ENCODE measurements at places on chromosomes 16 and 17. TPM values are rescaled to one million over a fixed set of nuclear protein-coding genes. Genes with fewer than 3 reads are reported as not detected.

DNA sequence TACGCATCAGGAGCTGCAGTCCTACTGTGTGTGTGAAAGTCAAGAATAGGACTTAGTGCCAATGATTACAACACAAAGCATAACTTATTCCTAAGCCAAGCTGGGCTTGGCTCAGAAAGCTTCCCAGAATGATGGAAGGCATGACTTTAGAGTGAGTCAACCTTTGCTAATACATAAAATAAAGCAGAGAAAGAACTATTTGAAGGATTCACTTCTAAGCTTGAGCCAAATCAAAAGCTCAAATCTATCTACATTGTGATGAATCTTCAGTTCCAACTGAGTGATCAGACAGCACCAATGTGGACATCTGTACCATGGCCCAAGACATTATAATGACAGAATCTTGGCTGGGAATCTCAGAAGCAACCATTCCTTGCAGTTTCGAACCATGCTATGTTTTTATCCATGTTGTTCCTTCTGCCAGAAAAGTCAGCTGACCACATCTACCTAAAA, 41.4 kb downstream of the SMG6 start:
- DNase-seq, result no peak

GRCh38 chr16:27408012-27408601, 6.1 kb downstream of the IL21R start:
- no peak for DNase-seq

DNA sequence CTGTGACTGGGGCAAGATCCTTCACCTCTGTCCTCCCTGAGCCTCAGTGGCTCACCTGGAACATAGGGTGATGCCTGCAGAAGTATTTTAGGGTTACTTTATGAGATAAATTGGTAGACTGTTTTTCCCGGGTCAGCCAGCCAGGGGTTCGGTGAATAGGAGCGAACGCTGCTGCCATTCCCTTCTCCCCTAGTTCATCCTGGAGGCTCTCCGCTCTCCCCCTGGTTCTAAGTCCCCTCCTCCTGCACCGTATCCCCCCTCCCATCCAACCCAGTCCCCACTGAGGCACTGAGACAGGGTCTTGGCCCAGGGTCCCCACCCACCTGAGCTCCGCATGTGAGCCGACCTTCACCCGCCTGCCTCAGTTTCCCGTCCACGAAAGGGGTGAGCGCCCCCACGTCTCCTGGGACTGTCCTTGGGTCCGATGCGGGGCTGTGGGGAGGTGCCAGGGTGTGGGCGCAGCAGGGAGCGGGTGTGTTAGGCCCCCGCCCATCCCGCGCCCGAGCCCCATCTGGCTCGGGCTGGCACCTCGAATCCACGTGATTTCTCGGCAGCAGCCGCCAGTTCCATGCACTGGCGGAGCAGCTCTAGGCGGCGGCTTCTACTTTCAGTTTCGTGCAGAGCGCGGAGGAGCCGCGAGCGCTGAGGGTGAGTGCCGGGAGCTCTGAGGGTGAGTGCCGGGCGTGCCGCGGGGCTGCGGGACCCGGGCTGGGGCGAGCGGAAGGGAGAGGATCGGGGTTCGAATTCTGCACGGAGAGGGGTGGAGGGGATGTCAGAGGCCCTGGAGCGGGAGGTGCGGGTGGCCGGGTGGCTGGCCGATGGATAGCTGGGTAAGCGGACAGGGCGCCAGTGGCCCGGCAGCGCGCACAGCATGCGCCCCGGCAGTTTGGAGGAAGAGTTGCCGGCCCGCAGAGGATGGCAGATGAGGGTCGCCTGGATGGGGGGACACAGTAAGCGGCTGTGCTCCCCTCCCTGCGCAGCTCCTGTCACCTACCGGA, at the start of gene NLRC5:
Gene NLRC5, plus strand, starts transcription at position 610 of the 998 bp plus-strand sequence. CDS start 31,156 bp downstream, outside the sequence.
- peak; percentile 64 for DNase-seq

DNA sequence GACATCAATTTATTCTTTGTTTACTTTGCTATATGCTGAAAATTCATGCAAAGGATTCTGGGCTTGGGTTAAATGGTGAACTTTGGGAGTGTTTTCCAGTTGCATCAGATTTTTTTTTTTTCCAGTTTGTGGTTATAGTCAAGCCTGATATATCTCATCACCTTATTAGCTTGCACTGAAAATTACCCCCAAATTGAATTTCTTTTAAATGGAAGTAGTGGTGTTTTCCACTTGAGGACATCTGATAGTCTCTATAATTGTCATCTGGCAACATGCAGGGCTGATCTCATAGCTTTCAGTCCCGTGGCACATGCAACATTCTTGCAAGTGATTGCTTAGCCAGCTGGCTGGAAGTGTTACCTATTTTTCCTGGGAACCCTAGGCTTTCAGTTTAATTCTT, 4.7 kb upstream of the KRTAP3-1 start:
- no peak for DNase-seq

GRCh38 chr16:81785138-81785924, 6.2 kb downstream of the PLCG2 start:
- no peak for DNase-seq

DNA sequence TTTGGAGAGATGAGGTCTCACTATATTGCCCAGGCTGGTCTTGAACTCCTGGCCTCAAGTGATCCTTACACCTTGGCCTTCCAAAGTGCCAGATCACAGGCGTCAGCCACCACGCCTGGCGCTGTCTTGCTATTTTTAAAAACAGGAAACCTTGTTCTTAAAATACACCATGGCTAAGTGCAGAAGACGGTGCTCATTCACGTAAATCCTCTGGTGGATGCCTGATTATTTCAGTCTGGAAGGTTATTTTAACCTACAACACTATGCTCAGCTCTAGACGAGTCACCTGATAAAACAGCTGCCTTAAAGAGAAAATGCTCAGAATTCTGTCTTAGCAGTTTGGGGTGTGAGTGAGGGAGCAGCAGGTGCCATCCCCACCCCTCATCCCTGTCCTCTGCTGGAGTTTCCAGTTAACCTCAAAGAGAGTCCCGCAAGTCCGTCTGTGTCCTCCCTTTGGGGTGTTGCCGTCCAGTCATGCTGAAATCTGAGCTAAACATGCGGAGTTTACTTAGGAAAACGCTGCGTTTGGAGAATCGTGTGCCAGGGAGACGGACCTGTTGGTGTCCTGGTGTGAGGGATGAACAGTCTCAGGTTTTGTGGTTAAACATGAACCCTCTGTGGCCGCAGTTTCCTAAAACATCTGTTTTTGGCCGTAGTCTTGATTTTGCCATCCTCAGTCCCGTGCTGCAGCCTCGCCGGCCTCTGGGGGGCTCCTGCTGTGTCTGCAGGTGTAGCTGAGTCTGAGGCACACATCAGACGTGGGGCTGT, 17.1 kb downstream of the SPG7 start:
- no peak for DNase-seq

DNA sequence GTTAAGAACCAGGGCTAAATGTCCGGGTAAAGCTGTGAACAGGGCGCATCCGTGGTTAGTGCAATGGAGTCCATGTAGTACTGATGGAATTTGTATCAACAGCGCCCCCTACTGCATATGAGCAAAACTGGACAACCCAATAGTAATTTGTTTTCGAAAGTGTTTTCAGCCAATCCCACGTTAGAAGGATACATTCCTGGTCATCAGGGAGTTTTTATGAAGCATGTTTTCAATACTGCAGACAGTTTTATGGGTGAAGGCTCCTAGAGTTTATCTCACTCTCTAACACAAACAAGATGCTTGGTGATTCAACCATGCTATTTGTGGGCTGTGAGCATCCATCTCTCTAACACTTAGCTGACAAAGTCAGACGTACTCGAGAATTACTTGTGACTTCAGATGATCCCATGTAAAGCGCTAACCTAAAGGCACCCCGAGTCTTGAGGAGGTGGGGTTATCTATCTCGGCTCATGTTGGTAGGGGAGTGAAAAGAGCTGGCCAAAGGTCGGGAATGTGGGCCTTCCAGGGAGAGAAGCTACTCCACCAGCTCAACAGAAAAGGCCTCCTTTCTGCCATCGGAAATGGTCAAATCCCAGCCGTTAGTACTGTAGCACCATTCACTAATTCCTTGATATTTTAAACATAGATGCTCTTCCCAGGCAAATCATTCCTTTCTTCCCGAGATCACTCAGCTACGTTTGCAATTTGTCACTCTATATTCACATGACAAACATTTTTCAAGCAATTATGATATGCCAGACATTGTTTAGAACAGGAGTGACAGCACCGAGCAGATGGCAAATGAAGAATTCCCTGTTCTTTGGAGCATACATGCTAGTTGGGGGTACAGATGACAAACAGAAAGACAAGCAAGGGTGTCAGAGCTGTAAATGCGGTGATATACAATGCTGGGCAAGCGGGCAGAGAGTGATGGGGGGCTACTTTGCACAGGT, 46.9 kb upstream of the HNF1B start:
- no peak for DNase-seq

- DNase-seq, result no peak
Measured at GRCh38 chr17:8728971-8729370, 15.7 kb downstream of the CCDC42 start.

Gene AKAP10
- polyA plus RNA-seq, result 25.9 TPM

Gene MINK1
- 66.3 TPM for polyA plus RNA-seq

Gene MAPT
- polyA plus RNA-seq, result 7.4 TPM

Gene ENPP7
- polyA plus RNA-seq, result 5.2 TPM

Gene STH
- not detected for polyA plus RNA-seq
